Islet precursor cell (in vitro differentiated cells): ENCODE measurements at places on chromosomes 16 and 17.

GRCh38 chr16:392450-393030, 4.5 kb upstream of the NME4 start:
- DNase-seq = no peak

DNA sequence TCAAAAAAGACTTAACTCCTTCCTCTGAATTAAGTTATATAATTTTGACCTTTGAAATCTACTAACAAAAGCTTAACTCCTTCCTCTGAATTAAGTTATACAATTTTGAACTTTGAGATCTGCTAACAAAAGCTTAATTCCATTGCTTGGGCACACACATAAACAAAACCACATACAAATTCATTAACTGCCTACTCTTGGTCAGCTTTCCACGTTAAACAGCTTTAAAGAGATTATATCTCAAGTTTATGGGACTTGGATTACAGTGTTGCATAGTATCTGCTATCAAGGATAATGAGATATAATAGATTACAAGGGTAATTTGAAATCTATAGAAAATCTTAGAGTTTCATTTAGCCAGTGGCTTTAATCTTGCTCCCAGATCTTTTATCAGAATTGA, 23.5 kb downstream of the COX10 start:
- DNase-seq = no peak

- peak; percentile 26 for DNase-seq
Measured at GRCh38 chr17:15894258-15894657, 50.7 kb upstream of the ADORA2B start.

GRCh38 chr17:9750524-9750923, 40.9 kb downstream of the DHRS7C start:
- DNase-seq = no peak
